Amygdala (tissue), 56 donors: ENCODE measurements at places on chromosomes 1 and 21.

GRCh38 chr21:45537111-45537745, 5.0 kb downstream of the SLC19A1 start:
- DNase-seq, result no peak

DNA sequence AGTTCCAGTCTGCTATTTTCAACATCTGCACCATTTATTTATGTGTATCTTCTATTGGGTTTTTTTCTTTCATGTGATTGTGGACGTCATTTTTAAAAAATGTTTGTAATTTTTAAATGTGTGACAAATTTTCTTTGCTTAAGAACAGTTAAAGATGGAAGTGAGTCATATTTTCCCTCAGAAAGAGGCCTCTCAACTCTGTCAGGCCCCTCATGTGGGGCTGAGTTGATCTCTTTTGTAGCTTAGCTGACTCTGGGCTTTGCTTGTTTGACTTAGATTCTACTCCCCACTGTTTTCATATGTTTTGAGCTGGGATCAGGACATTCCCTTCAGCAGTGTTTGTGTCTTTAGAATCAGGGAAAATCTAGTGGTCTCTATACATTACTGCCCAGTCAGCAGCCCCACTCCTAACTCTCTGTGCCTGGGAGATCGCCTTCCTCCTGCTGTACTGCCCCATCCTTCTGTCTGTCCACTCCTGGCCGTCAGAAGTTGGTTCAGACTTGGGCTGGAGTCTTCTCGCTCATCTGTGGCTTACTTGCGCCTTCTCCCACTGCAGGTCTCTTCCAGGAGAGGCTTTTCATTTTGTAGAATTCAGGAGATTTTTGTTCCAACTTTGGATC, 137.4 kb downstream of the DYRK1A start:
- DNase-seq, result no peak

DNA sequence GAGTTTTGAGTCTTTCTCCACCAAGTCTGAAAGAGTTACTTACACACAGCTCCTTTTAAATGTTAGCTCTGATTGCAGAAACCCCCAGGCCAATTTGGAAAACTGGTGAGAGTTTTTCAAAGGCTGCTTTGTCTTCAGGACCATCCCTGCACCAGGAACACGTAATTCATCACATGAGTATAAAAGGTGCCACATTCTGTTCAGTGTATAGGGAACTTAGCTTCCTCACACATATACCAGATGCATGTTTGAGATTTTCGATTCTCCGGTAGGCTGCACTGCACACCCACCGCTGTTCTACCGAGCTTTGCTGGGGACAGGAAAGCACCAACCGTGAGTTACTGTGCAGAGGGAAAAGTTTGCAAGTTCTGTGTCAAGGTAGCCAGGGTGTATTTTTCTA, 28.3 kb upstream of the KCNK2 start:
- DNase-seq, result no peak

DNA sequence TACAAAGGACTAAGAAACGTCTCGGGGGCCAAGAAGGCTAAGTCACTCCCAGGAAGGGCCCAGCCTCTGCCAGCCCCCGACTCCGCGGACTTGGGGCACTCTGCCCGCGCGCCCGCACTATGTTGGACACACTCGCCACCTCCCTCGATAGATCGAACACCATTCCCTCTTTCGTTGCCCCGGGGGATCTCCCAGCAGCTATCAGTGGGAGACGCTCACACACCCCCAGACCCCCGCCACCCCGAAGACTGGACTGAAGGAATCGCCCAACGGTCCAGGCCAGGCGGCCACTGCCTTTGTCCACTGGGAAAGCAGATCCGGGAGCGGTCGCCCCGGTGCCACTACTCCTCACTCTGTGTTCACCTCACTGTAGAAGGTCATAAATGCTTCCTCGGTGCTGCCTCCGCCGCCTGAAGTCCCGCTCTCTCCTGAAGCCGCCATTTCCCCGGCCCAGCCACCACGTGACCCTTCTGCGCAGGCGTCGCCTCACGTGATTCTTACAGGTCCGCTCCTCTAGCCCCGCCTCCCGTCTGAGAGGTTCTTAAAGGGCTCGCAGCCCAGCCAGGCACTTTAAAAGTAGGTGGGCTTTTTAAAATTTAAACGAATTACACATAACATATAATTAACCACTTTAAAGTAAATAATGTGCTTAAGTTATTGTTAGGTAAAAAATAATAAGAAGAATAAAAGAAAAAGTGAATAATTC, at the start of gene DNAJC8:
Gene DNAJC8 (minus strand): TSS at position 472 of the 706 bp plus-strand sequence. CDS start 31 bp downstream, at position 441.
- peak; percentile 75 for DNase-seq

DNA sequence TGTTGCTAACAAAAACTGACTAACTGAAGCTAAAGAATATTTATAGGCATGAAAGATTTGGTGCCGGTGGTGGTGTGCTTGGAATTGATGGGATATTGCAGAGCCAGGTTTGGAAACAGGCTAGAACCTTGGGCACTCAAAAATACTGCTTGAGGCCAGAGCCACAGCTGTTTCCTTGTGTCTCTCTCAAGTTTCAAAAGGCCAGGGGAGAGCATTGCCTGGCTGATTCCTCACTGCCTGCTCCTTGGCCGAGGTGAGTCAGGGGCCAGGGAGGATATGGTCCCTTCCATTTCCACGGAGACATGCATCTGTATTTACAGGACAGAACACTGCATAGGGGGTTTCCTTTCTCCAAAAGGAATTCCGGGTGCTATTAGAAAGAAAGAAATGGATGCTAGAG, 36.1 kb upstream of the IVNS1ABP start:
- no peak for DNase-seq

GRCh38 chr21:38561205-38561604, 62.9 kb upstream of the ERG start:
- DNase-seq, result no peak

DNA sequence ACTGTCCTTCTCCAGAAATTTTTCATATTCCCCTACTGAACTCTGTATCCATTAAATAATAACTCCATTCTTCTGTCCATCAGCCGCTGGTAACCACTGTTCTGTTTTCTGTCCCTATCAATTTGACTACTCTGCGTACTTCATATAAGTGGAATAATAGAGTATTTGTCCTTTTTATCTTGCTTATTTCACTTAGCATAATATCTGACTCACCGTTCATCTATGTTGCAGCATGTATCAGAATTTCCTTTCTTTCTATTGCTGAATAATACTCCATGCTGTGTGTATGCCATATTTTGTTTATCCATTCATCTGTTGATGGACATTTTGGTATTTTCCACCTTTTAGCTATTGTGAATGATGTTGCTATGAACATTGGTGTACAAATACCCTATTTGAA, 71.9 kb downstream of the CEP350 start:
- no peak for DNase-seq

- DNase-seq, result no peak
These were observed 66.2 kb downstream of the ERI3 start for GRCh38 chr1:44288883-44289282.

DNA sequence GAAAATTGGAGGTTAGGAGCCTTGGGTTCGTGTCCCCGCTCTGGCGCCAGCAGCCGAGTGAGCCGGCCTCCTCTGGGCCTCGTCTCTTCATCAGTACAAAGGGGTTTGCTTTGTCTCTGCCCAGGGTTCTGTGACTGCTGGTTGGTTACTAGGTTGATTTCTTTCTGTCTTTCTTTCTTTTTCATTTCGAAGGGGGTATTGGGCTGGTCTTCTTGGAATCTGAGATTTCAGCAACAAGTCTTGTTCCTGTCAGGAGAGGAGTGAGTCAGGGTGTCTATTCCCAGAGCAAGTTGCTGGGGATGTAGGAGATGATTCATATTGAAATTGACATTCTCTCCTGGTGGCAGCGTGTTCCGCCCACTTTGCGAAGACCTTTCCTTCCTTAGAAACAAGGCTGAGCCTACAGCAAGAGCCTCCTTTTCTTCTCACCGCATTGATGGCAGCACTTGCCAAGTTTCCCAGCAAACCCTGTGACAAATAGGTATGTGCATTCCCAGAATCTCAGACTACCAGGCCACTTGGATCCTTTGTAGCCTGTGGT, 79.2 kb downstream of the MAN1C1 start:
- DNase-seq, result no peak

- no peak for DNase-seq
These were observed 165.3 kb upstream of the C1orf105 start for GRCh38 chr1:172255223-172255560.

- DNase-seq, result no peak
These were observed 42.1 kb upstream of the ZNF496 start for GRCh38 chr1:247373721-247374141.

DNA sequence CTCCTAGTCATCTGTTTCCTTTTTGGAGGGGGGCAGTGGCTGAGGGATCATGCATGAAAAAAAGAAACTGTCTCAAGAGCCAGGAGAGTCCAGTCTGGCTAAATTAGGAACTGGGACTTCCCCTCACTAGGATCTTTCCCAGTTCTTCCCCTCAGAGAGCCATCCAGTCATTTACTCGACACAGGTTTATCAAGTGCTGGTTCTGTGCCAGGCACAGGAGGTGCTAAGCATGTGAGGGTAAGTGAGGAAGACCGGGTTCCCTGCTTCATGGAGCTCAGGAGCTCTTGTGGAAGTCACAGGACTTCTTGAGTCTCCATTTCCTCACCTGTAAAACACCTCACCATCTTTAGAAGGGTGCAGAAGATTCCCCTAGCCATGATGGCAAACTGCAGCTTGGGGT, 8.6 kb upstream of the NUAK2 start:
- DNase-seq, result no peak

DNA sequence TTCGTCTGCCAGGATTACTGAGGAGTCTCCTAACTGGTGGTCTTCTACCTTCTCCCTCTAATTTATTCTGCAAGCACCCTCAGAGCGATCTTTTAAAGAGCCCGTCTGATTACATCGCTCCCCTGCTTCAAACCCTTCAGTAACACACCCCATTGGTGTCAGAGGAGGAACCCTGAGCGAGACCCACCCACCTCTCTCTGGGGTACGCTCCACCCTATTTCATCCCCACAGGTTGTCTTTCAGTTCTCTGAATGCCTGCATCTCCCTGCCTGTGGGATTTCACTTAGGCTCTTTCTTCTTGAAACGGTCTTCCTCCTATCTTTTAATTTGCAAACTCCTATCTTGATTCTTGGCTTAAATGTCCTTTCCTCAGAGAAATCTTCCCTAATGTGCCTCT, 39.4 kb downstream of the C1orf21 start:
- DNase-seq, result no peak

DNA sequence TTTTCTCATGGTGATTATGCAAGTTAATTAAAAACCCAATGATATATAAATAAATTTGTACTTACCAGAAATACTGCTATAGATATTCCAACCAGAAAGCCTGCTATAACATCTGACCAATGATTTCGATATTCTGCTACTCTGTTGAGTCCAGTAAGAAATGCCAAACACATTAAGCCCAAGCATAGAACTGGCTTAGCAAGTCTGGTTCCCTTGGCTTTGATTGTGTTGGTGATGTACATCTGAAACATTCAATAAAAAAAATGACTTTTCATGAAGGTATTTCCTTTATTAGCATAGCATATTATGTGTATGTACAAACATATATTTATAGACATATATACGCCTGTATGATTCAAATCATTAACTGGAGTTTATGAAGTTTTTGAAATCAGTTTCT, 82.8 kb downstream of the PLPPR5 start:
- no peak for DNase-seq

- DNase-seq, result no peak
These were observed 89.5 kb upstream of the ARTN start for GRCh38 chr1:43844114-43844513.

- DNase-seq, result no peak
These were observed 2.0 kb downstream of the EPHB2 start for GRCh38 chr1:22712502-22713271.

GRCh38 chr1:203080456-203080855, 5.4 kb downstream of the MYOG start:
- DNase-seq, result no peak

GRCh38 chr1:37305841-37306240, 168.5 kb upstream of the ZC3H12A start:
- no peak for DNase-seq

DNA sequence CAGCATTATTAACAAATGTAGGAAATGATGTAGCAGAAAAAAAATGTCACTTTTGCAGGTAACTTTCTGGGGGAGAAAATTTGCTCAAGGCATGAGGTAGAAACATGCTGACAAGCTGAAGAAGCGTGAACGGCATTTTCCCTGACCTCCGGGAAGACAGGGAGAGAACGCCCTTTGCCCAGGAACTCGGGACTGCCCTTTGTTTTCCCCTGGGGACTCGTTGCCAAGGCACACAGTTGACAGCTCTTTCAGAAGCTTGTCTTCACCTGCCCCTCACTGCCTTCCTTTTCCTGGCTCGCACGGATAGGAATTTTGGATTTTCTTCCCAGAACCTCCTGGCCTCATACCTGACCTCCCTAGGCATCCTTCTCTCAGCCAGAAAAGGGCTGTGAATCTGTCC, 52.7 kb upstream of the COA6 start:
- no peak for DNase-seq

- no peak for DNase-seq
These were observed 9.8 kb upstream of the TCEA3 start for GRCh38 chr1:23434260-23434775.

DNA sequence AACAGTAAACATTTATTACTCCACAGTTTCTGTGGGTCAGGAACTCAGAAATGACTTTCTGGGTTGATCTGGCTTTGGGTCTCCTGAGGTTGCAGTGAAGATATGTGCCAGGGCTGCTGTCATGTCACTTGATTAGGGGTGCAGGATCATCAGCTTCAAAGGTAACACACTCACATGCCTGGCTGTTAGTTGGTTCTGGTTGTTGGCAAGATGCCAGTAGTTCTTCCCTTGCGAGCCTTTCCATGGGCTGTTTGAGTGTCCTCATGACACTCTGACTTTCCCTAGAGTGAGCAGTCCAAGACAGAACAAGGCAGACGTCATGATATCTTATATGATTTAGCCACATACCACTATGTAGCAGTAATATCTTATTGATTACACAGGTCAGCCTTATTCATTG, 1.8 kb downstream of the SWT1 start:
- no peak for DNase-seq

GRCh38 chr1:183920651-183921050, 115.7 kb downstream of the RGL1 start:
- DNase-seq, result peak; percentile 38

GRCh38 chr1:2989976-2990375, 31.3 kb upstream of the ACTRT2 start:
- no peak for DNase-seq

DNA sequence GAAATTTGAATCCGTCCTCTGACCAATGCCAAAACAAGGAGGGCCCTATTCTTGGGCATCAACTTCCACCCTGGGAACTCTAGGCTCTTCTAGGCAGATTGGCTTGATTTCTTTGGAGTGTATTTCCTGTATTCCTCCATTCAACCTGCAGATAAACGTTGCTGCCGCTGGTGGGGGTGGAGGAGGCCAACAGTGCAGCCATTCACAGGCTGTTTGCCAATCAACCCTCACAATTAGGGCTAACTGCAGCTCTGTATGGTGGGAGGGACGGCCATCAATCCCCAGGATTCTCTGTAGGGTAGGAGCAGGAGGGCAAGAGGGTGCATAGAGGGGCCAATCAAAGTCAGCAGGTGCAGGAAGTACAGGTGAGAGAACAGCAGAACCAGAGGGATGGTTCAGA, 273.1 kb upstream of the PROX1 start:
- DNase-seq, result no peak

- DNase-seq, result no peak
These were observed 29.8 kb downstream of the CDCP2 start for GRCh38 chr1:54122992-54123391.

GRCh38 chr1:79375352-79375751, 368.8 kb upstream of the ADGRL4 start:
- no peak for DNase-seq

- DNase-seq, result no peak
These were observed 726.5 kb upstream of the ADAMTS5 start for GRCh38 chr21:27693376-27693775.
